ENCODE measurements at places on chromosomes 7 and 10.

DNA sequence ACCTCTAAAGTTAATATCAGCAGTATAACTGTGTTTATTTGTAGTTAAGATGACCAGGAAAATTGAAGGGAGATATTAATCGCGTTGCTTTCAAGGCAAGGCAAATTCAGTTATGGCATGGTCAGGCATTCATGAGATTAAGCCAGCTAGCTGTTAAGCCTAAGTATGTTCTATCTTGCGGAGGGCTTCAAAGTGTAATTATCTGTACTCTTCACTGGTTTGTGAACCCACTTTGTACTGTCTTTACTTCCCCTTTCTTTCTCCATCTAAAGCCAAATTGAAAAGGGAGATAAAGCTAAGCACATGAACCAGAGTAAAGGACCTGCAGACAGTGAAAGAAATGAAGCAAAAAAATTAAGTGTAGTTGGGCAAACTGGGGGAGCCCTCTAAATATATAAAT, 483.1 kb upstream of the NRP1 start:
- no peak for DNase-seq
- no peak overlapping the region for H3K4me3 ChIP-seq
- H3K27me3 ChIP-seq, result no peaks in the 10 kb centered on the region
- no peaks in the 10 kb centered on the region for H3K4me1 ChIP-seq
- no peak overlapping the region for H3K27ac ChIP-seq

- no peaks in the 10 kb centered on the region for H3K36me3 ChIP-seq
- no peak for DNase-seq
- H3K4me1 ChIP-seq, result no peaks in the 10 kb centered on the region
- no peak overlapping the region for H3K4me3 ChIP-seq
- no peaks in the 10 kb centered on the region for H3K27me3 ChIP-seq
These were observed 8.4 kb upstream of the PDIA4 start for GRCh38 chr7:149036676-149037075.

- H3K4me1 ChIP-seq, result no peaks in the 10 kb centered on the region
- no peak overlapping the region for H3K27ac ChIP-seq
- no peak for DNase-seq
- H3K36me3 ChIP-seq, result no peaks in the 10 kb centered on the region
These were observed 87.1 kb downstream of the ADAM22 start for GRCh38 chr7:88020953-88021665.

GRCh38 chr7:6403907-6404306, 43.8 kb downstream of the DAGLB start:
- peaks cover 40% of the 10 kb centered on the region for H3K36me3 ChIP-seq
- no peak for DNase-seq
- no peak overlapping the region for H3K27ac ChIP-seq

- no peaks in the 10 kb centered on the region for H3K27me3 ChIP-seq
- no peak overlapping the region for H3K4me3 ChIP-seq
- DNase-seq, result no peak
These were observed 31.3 kb upstream of the GDI2 start for GRCh38 chr10:5844345-5845055.

DNA sequence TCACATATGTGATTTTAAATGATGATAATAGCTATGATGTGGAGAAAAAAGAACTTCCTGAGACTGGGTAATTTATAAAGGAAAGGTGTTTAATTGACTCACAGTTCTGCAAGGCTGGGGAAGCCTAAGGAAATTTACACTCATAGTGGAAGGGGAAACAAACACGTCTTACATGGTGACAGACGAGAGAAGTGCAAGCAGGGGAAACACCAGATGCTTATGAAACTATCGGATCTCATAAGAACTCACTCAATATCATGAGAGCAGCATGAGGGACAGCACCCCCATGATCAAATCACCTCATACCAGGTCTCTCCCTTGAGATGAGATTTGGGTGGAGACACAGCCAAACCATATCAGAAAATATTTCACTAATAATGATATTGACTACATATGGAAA, 4.1 kb upstream of the LIPN start:
- H3K27ac ChIP-seq, result no peak overlapping the region
- no peaks in the 10 kb centered on the region for H3K36me3 ChIP-seq
- no peaks in the 10 kb centered on the region for H3K27me3 ChIP-seq
- H3K4me3 ChIP-seq, result no peak overlapping the region
- no peak for DNase-seq

- H3K4me1 ChIP-seq, result no peaks in the 10 kb centered on the region
- no peak overlapping the region for H3K27ac ChIP-seq
- no peak overlapping the region for H3K4me3 ChIP-seq
- no peaks in the 10 kb centered on the region for H3K36me3 ChIP-seq
These were observed 303.6 kb upstream of the PITRM1 start for GRCh38 chr10:3476186-3476585.

DNA sequence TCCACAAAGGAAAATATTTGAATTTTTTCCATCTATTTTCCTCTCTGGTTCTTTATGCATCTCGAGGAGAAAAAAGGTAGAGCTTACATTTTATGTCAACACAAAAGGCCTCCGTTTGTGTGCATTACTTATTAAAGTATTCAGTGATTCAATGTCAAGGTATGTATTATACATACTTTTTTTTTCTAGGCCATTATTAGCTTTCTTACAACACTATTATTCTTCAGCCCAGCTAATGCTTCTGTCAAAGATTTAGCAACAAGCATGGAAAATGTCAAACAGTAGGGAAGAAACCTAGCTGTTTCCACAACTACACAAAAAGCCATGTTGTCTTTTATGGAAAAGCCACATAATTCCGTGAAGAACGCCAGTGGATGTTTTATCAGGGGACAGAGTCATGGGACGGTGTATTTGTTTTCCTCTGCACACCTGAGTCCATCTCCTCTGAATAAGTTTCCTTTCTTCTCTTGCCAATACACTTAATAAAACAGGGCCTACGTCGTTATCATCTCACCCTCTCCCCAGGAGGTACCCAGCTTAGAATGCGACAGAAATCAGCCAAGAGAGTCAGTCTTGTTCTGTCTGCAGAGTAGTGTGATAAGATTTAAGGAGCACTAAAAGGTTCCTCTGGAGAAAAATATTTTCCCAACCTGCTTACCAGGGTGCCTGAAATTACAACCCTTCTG, 209.7 kb upstream of the AUTS2 start:
- no peak overlapping the region for H3K4me3 ChIP-seq
- H3K36me3 ChIP-seq, result no peaks in the 10 kb centered on the region
- H3K27ac ChIP-seq, result no peak overlapping the region
- DNase-seq, result no peak
- no peaks in the 10 kb centered on the region for H3K4me1 ChIP-seq

GRCh38 chr7:117173035-117173770, 149.7 kb downstream of the WNT2 start:
- no peaks in the 10 kb centered on the region for H3K4me1 ChIP-seq
- DNase-seq, result no peak

GRCh38 chr7:80942261-80943041, 23.6 kb upstream of the SEMA3C start:
- no peak for DNase-seq
- H3K4me1 ChIP-seq, result no peaks in the 10 kb centered on the region
- H3K27me3 ChIP-seq, result no peaks in the 10 kb centered on the region
- H3K27ac ChIP-seq, result no peak overlapping the region
- H3K4me3 ChIP-seq, result no peak overlapping the region

DNA sequence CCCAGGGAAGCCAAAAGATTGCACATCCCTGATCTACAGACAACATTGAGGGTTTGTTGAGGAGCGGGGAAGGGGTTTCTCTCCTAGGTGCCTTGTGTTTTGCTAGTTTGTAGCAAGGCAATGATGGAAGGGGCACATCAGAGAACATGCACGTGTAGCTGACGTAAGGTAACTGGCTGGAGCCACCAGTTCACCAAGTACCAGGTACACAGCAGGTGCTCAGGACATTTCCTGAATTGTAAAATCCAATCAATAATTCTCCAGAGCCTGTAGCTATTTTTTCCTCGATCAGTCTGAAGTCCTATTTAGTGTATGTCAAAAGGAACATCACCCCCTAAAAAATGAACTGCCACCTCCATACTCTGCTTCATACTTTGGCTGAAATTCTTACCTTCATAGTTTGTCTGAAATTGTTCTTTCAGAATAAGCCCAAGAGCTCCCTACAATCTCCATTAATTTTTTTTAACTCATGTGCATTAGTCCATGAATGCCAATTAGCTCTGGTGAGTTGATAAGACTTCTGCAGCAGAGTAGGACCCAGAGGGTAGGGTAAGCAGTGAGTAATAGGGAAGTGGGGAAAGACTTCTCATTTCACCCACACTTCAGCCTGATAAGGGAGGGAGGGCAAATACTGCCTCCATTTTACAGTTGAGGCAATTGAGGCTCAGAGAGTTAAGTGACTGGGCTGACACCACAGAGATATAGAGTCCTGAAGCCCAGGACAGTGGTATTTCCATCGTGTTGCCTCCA, 36.0 kb upstream of the SLC26A3 start:
- DNase-seq, result no peak
- H3K4me1 ChIP-seq, result no peaks in the 10 kb centered on the region
- H3K27ac ChIP-seq, result no peak overlapping the region
- H3K4me3 ChIP-seq, result no peak overlapping the region
- H3K36me3 ChIP-seq, result no peaks in the 10 kb centered on the region

GRCh38 chr7:100155553-100156317, 2.8 kb downstream of the TRAPPC14 start:
- no peaks in the 10 kb centered on the region for H3K27me3 ChIP-seq
- peaks cover 4% of the 10 kb centered on the region for H3K36me3 ChIP-seq
- H3K4me1 ChIP-seq, result peaks cover 13% of the 10 kb centered on the region

GRCh38 chr10:114458955-114459354, 54.7 kb upstream of the AFAP1L2 start:
- DNase-seq, result no peak
- no peaks in the 10 kb centered on the region for H3K4me1 ChIP-seq
- peaks cover 2% of the 10 kb centered on the region for H3K36me3 ChIP-seq

DNA sequence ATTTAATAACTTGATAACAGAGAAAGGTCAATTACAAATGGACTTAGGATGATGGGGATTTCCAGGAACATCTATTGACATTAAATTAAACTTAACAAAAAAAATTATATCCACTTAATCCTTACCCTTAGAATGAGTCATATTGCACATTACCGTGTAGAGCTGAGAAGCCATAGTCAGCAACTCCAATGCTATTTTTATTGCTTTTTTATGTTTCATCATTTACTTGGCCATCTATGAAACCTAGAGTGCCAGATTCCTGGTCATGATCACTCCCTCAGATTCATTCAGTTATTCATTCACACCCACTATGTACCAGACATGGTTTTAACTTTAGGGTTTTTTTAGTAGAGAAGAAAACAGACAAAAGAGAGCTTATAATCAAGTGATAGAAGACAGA, 1180.4 kb downstream of the CNTNAP2 start:
- H3K36me3 ChIP-seq, result no peaks in the 10 kb centered on the region
- no peaks in the 10 kb centered on the region for H3K27me3 ChIP-seq
- H3K4me3 ChIP-seq, result no peak overlapping the region
- no peak for DNase-seq
- no peaks in the 10 kb centered on the region for H3K4me1 ChIP-seq

GRCh38 chr7:50359995-50360925, 55.7 kb downstream of the IKZF1 start:
- no peaks in the 10 kb centered on the region for H3K27me3 ChIP-seq
- no peak overlapping the region for H3K4me3 ChIP-seq
- no peaks in the 10 kb centered on the region for H3K4me1 ChIP-seq

DNA sequence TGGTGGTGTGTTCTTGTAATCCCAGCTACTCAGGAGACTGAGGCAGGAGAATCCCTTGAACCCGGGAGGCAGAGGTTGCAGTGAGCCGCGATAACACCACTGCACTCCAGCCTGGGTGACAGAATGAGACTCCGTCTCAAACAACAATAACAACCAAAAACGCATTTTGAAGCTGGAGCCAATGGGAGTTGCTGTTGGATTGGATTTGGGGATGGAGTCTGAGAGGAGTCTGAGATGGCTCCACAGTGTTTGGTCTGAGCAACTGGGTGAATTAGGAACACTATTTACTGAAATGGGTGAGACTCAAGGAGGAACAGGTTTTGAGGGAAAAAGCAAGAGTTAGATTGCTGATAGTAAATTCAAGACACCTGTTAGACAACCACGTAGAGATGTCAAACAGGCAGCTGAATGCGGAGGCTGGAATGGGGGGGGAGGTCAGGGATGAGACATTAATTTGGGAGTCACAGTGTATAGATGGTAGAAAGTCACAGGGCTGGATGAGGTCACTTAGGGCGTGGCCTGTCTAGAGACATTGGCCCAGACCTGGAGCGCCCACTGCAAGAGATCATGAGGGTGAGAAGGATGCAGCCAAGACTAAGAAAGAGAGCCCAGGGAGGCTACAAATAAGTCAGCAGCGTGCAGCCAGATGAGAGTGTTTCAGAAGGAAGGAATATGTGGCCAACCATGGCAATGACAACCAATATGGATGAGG, 56.4 kb downstream of the CYCS start:
- no peaks in the 10 kb centered on the region for H3K27me3 ChIP-seq
- DNase-seq, result no peak
- H3K36me3 ChIP-seq, result no peaks in the 10 kb centered on the region
- H3K27ac ChIP-seq, result no peak overlapping the region
- H3K4me3 ChIP-seq, result no peak overlapping the region

GRCh38 chr10:102633287-102633686, 11.0 kb upstream of the TRIM8 start:
- no peaks in the 10 kb centered on the region for H3K4me1 ChIP-seq
- DNase-seq, result no peak
- H3K27ac ChIP-seq, result no peak overlapping the region
- no peaks in the 10 kb centered on the region for H3K36me3 ChIP-seq

DNA sequence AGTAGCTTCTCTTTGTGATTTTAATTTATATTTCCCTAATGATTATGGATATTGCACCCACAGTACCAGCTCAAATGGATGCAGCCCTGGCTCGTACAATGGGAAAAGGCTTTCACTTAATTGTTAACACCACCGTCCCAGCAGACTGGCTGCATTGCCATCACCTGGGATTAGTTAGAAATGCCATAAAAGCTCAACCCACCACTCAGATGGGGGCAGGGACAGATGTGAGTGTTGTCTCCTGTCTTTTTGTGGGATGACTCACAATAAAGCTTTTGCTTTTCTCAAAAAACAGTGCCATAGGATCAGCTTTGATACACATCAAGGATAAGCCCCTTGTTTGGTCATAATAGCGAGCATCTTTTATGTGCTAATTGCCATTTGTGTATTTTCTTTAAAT, 729.1 kb downstream of the TNS3 start:
- no peaks in the 10 kb centered on the region for H3K27me3 ChIP-seq
- H3K36me3 ChIP-seq, result no peaks in the 10 kb centered on the region
- H3K4me3 ChIP-seq, result no peak overlapping the region
- H3K4me1 ChIP-seq, result no peaks in the 10 kb centered on the region
- no peak overlapping the region for H3K27ac ChIP-seq

DNA sequence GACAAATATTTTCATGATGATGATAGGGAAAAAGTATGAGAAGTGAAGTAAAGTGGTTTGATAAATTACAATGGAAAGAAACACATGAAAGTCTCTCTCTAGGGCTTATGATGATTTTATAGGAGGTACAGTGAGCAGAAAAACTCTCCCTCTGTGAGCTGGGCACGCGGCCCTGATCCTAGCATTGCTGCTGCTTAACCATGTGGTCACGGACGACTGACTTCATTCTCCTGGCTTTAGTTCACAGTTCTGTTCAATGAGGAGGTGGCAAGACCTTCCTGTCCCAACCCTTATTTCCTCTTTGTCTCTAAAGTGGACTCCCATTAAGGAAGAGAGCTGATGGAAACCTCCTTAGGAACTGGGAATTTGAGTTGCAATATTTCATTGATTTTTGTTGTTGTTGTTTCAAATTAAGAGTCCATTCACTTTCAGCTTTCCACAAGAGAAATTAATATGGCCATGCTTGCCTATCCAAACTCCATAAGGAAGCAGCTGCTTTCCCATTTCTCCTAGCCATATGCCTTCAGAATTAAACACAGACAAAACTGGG, 8.2 kb upstream of the PON3 start:
- H3K27ac ChIP-seq, result no peak overlapping the region
- H3K27me3 ChIP-seq, result no peaks in the 10 kb centered on the region
- DNase-seq, result no peak
- H3K36me3 ChIP-seq, result no peaks in the 10 kb centered on the region
- no peaks in the 10 kb centered on the region for H3K4me1 ChIP-seq

Data from right lobe of liver (tissue), 6 donors.